Colonic mucosa (tissue), 4 donors: ENCODE measurements at places on chromosomes 6 and 20. TPM values are rescaled to one million over a fixed set of nuclear protein-coding genes. Genes with fewer than 3 reads are reported as not detected.

- H3K27ac ChIP-seq: no peak overlapping the region
- DNase-seq: no peak
- no peaks in the 10 kb centered on the region for H3K36me3 ChIP-seq
- H3K4me3 ChIP-seq: no peak overlapping the region
These were observed 12.2 kb upstream of the AKIRIN2 start for GRCh38 chr6:87714093-87714842.

DNA sequence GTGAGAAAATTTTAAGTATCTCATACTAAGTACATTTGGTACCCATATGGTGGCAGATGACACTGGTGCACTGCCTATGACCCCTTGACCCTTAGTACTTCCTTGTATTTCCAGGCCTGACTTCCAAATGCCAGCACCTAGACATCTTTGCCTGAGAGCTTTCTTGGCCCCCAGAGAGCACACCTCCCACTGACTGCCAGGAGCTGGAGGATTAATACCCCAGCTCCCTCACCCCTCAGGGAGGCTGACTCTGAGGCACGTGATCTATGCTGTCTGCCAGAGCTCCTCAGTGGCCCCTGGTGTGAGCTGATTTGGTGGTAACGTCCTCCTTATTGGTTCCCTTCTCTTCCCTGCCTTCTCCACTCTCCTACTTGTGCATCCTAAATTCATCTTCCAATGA lies 38.0 kb downstream of the BFSP1 start:
- no peak overlapping the region for H3K27ac ChIP-seq
- H3K36me3 ChIP-seq: no peaks in the 10 kb centered on the region
- no peak for DNase-seq
- no peak overlapping the region for H3K4me3 ChIP-seq
- H3K27me3 ChIP-seq: no peaks in the 10 kb centered on the region

DNA sequence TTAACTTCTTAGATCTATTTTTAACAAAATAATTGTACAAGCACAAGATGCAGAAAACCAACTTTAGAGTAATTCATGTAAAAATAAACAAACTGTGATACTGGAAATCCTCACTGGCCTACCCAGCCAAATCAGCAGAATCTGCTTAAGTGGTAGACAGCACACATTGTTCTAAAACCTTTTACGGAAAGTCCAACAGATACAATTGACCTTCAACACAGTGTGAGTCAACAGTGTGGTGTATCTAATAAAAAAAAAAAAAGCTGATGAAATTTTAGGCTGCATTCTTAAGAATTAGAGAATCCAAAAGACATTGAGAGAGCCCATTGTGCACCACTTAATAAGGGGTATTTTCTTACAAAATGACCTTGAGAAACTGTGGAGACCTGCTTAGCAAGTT lies 174.5 kb downstream of the COL21A1 start:
- H3K4me3 ChIP-seq: no peak overlapping the region
- H3K27ac ChIP-seq: no peak overlapping the region
- no peaks in the 10 kb centered on the region for H3K36me3 ChIP-seq
- H3K4me1 ChIP-seq: no peaks in the 10 kb centered on the region

DNA sequence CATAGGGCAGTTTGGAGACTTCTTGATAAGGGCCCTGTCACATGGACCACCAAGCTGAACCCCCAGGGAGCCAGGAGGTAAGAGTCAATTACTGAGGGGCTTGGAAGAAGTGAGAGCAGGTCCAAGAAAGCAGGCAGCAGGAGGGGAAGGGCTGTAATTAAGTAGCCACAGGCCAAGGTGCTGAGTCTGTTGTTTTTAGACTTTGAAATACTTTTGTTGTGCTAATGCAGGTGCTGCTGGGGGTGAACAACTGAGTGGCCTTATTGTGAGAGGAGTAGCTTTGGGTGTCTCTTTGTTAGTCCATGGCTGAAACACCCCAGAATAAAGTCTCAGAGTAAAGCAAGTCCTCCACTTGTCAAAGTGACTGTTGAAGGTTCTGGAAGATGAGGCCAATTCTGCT lies 267.0 kb upstream of the SUPT3H start:
- DNase-seq: no peak
- H3K4me3 ChIP-seq: no peak overlapping the region
- H3K27me3 ChIP-seq: no peaks in the 10 kb centered on the region
- H3K27ac ChIP-seq: no peak overlapping the region
- H3K4me1 ChIP-seq: no peaks in the 10 kb centered on the region

DNA sequence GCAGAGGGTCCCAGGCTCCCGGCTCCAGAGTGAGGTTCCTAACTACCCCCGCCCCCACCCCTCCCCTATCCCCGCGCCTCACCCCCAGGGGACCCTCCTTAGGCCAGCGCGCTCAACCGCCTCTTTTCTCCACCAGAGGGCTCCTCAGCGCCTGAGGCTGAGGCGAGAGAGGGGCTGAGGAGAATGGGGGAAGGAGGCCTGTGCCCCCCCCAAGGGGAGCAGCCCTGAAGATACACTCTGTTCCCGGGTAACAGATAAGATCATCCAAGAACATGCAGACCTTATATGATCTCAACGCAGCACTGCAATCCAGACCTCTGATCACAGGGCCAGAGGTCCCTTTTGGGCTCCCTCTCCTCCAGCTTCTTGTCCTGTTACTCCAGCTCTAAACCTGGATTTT lies 43.3 kb upstream of the MRPS10 start:
- no peaks in the 10 kb centered on the region for H3K27me3 ChIP-seq
- DNase-seq: no peak
- no peak overlapping the region for H3K4me3 ChIP-seq
- H3K27ac ChIP-seq: no peak overlapping the region
- no peaks in the 10 kb centered on the region for H3K4me1 ChIP-seq
- no peaks in the 10 kb centered on the region for H3K36me3 ChIP-seq

DNA sequence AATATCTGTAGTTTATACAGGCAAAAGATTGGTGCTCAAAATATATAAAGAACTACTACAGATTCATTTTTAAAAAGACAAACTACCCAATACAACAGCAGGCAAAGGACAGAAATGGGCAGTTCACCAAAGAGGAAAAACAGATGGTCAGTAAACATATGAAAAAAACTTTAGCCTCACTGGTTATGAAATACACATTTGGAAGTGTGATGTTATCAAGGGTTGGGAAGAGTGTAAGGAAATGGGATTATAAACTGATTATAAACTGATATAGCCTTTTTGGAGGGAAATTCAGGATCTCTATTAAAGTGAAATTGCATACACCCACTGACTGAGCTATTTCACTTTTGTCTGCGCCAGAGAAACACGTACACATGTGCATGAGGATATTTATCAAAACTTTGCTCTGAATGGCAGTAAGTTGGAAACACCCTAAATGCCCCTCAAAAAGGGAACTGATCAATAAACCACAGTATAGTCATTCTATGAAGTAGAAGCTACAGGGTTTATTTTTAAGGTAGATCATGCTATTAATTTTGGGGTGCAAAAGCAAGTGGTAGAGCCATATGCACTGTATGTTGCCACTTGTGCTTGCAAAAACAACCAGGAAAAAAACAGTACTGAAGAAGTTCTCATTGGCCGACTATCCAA lies 32.2 kb upstream of the ARFGEF2 start:
- H3K36me3 ChIP-seq: no peaks in the 10 kb centered on the region
- H3K27me3 ChIP-seq: no peaks in the 10 kb centered on the region
- DNase-seq: no peak
- H3K4me1 ChIP-seq: no peaks in the 10 kb centered on the region
- H3K4me3 ChIP-seq: no peak overlapping the region
- no peak overlapping the region for H3K27ac ChIP-seq

DNA sequence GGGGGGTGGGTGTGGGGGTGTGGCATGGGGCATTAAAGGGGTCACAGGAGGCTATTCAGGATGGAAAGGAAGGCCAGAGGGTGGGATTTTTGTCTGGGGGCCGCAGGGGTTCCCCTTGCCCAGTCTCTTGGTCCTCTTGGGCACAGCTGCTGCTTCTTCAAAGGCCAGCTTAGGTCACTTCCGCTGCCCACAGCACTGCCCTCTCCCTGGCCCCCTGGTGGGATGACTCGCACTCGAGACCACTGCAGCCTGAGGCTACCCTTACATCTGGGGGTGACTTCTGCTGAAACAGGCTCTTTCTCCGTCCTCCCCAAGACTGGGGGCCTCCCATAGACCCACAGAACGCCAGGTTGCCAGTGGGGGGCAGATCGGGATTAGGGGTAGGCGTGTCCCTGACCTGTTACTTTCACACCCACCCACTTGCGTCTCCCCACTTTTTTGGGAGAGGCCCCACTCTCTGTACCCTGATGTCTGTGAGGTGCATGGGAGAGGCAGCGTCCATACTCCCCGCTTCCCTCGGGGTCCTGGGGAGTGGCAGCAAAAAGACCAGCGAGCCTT lies 1.3 kb downstream of the LKAAEAR1 start:
- no peaks in the 10 kb centered on the region for H3K36me3 ChIP-seq
- peak overlapping the region; percentile 44 for H3K4me3 ChIP-seq
- peaks cover 19% of the 10 kb centered on the region for H3K27me3 ChIP-seq
- no peak overlapping the region for H3K27ac ChIP-seq

The PTPRK gene
- total RNA-seq: 94.1 TPM

The CRISP3 gene
- not detected for total RNA-seq

The EPB41L1 gene
- 40.3 TPM for total RNA-seq

DNA sequence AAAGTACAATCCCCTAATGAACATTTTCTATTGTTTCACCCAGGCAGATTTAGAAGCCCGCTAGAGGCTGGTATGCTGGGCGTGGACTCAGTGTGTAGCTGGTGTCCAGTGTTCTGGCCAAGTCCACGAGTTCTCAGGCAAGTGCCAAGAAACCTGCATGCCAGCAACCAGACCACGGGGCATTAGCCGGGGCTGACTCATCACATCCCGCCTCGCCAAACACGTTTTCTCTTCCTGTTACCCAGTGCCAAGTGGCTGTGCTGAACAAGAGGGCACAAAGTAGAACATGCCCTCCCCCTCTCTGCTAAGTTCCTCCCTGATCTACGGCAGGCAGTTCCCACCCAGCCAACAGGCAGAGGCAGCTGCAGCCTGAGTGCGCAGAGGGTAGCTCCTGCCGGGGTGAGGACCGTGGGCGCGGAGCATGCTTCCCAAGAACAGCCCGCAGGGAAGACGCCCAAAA lies 29.6 kb downstream of the RAMACL start:
- no peak overlapping the region for H3K4me3 ChIP-seq
- DNase-seq: peak; percentile 45
- no peaks in the 10 kb centered on the region for H3K4me1 ChIP-seq
- peak overlapping the region; percentile 11 for H3K27ac ChIP-seq
- H3K27me3 ChIP-seq: no peaks in the 10 kb centered on the region

The BIRC7 gene
- not detected for total RNA-seq

- H3K4me3 ChIP-seq: no peak overlapping the region
- no peaks in the 10 kb centered on the region for H3K27me3 ChIP-seq
- no peaks in the 10 kb centered on the region for H3K36me3 ChIP-seq
- DNase-seq: no peak
- H3K4me1 ChIP-seq: no peaks in the 10 kb centered on the region
These were observed 269.3 kb downstream of the ZFAND3 start for GRCh38 chr6:38088829-38089228.

- no peaks in the 10 kb centered on the region for H3K27me3 ChIP-seq
- peak overlapping the region; percentile 89 for H3K27ac ChIP-seq
- no peaks in the 10 kb centered on the region for H3K36me3 ChIP-seq
- H3K4me1 ChIP-seq: no peaks in the 10 kb centered on the region
- DNase-seq: peak; percentile 53
These were observed 760 bp upstream of the IBTK start for GRCh38 chr6:82248273-82248735.

The STMND1 gene
- 2.8 TPM for total RNA-seq

The HDGFL1 gene
- not detected for total RNA-seq

GRCh38 chr6:30615958-30616810 lies 859 bp downstream of the PPP1R10 start:
- H3K4me1 ChIP-seq: peaks cover 4% of the 10 kb centered on the region
- peak overlapping the region; percentile 93 for H3K27ac ChIP-seq
- H3K4me3 ChIP-seq: peak overlapping the region; percentile 63
- H3K27me3 ChIP-seq: no peaks in the 10 kb centered on the region
- DNase-seq: no peak

DNA sequence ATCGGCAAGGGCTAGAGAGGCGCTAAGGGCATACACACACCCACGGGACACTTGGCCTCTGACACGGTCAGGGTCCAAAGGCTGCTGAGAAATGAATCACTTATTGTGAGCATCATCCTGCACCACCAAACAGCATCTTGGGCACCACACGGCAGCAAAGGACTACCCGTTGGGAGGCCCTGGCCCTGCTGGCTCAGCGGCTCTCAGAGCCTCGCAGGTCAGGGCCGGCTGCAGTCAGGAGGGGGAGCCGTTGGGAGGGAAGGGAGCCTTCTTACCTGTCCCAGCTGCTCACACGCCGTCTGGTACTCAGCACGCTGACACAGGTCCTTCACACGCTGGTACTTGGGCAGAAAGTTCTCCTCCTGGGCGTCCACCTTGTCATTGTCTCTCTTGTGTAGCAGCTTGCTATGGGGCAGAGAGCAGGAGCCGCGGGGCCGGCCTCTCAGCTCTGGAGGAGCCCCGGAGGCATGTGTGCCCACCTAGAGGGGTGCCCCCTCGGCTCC lies 109.0 kb downstream of the SULF2 start:
- DNase-seq: no peak
- no peaks in the 10 kb centered on the region for H3K4me1 ChIP-seq
- no peak overlapping the region for H3K4me3 ChIP-seq
- no peaks in the 10 kb centered on the region for H3K27me3 ChIP-seq

The FGD2 gene
- total RNA-seq: 3.8 TPM

DNA sequence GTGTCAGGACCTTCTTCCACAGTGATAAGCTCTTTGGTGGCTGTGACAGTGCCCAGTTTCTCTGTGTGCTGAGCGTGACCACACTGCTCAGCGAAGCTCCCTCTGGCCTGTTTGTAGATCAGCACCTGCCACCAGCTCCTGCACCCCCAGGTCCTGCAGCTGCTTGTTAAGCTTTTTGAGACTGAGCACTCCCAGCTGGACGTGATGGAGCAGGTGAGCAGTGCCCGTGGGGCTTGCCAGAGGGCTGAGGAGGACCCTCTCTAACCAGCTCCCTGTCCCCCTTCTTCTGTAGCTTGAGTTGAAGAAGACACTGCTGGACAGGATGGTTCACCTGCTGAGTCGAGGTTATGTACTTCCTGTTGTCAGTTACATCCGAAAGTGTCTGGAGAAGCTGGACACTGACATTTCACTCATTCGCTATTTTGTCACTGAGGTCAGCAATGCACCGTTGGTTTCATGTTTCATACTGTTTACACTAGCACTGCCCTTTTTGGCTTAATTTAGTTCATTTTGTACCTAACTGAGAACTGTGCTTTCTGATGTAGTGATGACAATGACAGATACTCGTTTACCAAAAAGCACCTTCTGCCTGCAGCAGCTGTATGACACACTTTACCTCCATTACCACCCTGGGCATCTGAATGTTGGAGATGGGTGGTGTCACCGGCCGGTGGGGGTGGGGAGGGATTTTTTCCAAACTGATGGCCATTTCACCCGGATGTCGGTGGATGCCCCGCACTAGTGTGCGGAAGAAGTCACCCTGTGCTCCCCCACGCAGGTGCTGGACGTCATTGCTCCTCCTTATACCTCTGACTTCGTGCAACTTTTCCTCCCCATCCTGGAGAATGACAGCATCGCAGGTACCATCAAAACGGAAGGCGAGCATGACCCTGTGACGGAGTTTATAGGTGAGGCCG lies 12.5 kb downstream of the NELFCD start:
- no peaks in the 10 kb centered on the region for H3K27me3 ChIP-seq
- H3K4me3 ChIP-seq: no peak overlapping the region
- no peak for DNase-seq
- H3K36me3 ChIP-seq: peaks cover 23% of the 10 kb centered on the region
- no peak overlapping the region for H3K27ac ChIP-seq
- no peaks in the 10 kb centered on the region for H3K4me1 ChIP-seq
